Hippocampal formation (tissue), 2 donors: ENCODE measurements at places on chromosomes 1 and 21.

- DNase-seq, result no peak
Observed at GRCh38 chr1:154178013-154178412, 13.9 kb downstream of the TPM3 start.

- DNase-seq, result no peak
Observed at GRCh38 chr1:77473690-77474089, 191.9 kb downstream of the AK5 start.

DNA sequence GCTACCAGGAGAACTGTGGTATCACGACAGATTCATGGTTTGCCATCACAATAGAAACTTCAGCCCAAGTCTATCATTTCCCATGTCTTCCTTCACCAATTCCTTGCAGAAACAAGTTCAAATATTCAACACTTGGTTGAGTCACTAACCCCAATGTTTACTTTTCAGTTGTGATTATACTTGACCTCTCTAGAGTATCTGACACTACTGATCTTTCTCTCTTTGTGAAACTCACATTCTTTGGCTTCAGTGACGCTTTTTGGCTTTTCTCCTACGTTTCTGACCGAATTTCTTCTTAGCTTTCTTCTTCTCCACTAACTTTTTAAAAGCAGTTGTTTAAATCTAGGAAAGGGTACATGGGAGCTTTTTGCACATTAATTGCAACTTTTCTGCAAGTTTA is 48.8 kb upstream of the HMGB4 start:
- no peak for DNase-seq

DNA sequence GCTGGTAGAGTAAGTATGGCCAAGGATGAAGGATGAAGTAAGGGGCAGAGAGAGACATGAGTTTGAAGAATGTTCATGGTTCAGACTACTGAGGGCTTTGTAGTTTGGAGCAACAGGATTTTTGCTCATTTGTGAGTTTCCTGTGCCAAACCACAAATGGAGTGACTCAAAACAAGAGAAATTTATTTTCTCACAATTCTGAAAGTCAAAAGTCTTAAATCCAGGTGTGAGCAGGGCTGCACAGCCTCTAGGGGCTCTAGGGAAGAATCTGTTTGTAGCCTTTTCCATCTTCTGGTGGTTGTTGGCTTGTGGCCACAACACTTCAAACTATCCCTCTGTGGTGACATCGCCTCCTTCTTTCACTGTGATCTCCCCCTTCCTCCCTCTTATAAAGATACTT is 58.9 kb downstream of the RHOU start:
- no peak for DNase-seq

- no peak for DNase-seq
Observed at GRCh38 chr1:165892935-165893334, 65.5 kb downstream of the UCK2 start.

- no peak for DNase-seq
Observed at GRCh38 chr1:247113733-247114271, 9.6 kb upstream of the ZNF669 start.

DNA sequence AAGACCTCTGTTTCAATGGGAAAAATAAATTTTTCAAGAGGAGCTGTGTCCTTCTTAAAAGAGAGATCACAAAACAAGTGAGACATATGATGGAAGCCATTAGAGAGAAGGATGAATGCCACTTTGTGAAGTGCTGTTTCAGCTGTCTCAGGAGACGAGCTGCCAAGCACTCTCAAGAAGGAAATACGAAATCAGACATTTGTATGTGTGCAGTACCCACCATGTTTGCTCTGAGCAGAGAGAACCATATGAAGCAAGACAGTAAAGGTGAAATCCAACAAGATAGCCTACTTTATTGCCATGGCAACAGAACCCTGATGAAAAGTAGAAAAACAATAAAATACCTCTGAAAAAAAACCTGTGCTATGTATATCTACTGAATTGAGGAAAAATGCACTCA is 168.1 kb downstream of the AMY1C start:
- DNase-seq, result no peak

- DNase-seq, result no peak
Observed at GRCh38 chr1:10056599-10056987, 23.8 kb downstream of the UBE4B start.

DNA sequence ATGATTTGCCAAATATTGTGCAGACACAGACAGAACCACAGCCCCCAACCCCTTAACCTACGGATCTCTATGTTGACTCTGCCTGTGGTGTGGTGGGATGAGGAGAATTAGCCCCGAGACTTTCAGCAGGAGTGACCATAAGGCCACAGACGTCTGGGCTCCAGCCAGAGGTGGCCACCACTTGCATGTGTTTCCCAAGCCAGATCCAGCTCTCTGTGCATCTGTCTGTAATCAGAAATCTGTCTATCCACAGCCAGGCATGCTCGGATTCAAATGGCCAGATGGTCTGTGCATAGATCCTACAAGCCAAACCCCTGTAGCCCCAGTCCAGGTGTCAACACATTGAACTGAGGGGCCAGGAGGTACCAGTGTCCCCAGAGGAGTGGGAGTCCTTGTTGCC is 140.6 kb downstream of the SYF2 start:
- DNase-seq, result no peak

GRCh38 chr1:40802078-40802741 is 18.6 kb downstream of the KCNQ4 start:
- no peak for DNase-seq
